Stimulated activated CD8-positive, alpha-beta memory T cell treated with anti-CD3 and anti-CD28 coated beads, Interleukin-15, amount 100 ng/mL, for 48 hours (primary cell): ENCODE measurements at places on chromosomes 11 and 22.

GRCh38 chr22:26553056-26553752, 36.7 kb downstream of the TPST2 start:
- no peak for DNase-seq

DNA sequence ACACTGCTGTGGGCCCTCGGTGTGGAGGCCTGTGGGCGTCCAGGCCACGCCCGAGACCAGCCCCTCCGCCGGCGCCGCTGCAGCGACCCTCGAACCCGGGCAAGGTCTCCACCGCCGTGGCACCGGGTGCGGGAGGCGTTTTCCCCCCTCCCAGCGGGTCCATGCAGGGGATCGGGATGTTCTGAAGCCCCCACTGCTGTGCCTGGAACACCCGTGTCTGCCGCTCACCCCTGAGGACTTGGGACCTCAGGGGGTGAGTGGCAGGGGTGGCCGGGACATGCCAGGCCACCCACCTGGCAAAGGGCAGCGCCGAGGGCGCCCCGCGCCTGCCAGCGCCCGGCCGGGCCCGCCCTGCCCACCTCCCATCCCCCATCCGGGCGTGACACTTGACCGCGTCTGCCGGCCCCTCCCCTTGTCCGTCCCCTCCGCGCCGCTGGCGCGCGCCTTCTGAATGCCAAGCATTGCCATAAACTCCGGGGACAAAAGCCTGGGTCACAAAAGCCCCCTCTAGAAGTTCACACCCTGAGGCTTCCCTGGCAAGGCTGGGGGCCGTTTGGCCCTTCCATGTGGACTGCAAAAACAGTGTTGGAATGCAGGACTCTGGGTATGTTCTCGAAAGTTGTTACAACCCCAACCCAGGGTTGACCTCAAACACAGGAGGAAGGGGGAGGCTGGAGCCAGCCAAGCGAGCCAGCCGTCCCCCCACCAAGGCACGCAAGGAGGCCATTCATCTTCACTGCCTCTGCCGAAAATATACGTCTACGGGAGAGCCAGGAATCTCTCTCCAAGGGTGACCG, 819 bp upstream of the KCNQ1OT1 start:
- no peak for DNase-seq

- no peak for DNase-seq
Measured at GRCh38 chr11:10181811-10182210, 112.2 kb downstream of the SBF2 start.

GRCh38 chr11:117083011-117083935, 15.0 kb downstream of the SIK3 start:
- DNase-seq, result no peak

GRCh38 chr11:26901162-26901561, 92.8 kb upstream of the FIBIN start:
- DNase-seq, result no peak

GRCh38 chr11:121968638-121969037, 147.4 kb downstream of the BLID start:
- no peak for DNase-seq

GRCh38 chr11:27076121-27076589, 35.5 kb downstream of the BBOX1 start:
- DNase-seq, result no peak

DNA sequence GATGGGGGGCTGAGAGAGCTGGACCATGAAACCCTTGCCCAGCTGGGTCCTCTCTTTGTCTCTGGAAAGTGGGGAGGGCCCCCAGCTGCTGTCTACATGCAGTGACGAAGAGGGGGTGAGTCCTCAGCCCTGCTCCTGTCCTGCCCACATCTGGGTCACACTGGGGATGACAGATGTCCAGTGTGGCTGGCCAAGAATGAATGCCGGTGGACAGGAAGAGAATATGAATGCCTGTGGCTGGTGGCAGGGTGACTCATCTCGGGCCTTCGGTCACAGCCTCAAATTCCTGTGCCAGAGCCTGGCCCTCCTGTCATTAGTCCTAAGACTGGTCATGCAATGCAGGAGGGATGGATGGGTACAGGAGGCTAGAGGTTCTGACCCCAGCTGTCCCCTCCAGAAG, 2.2 kb upstream of the PNPLA3 start:
- no peak for DNase-seq

GRCh38 chr11:12177739-12178338, 67.4 kb downstream of the MICAL2 start:
- DNase-seq, result no peak

- no peak for DNase-seq
Measured at GRCh38 chr11:1881442-1882264, 10.0 kb downstream of the PRR33 start.

- no peak for DNase-seq
Measured at GRCh38 chr11:109697140-109697843, 275.3 kb downstream of the C11orf87 start.

- no peak for DNase-seq
Measured at GRCh38 chr22:39617342-39617741, 46.8 kb downstream of the CACNA1I start.

DNA sequence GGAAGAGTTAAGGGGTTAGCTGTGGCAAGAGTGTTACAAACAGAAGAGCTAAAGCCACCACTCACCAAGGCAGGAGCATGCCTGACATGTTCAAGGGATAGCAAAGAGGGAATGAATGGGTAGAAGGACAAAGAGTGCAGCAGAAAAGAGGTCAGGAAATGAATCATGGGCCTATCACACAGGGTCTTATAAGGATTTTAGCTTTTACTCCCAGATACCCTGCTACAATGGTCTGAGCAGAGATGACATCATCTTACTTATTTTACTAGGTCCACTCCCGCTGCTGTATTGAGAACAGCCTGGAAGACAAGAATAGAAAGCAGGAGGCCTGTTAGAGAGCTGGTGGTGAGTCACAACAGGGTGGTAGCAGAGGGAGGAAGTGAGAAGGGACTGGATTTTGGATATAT, 9.8 kb downstream of the TRAF6 start:
- DNase-seq, result no peak

DNA sequence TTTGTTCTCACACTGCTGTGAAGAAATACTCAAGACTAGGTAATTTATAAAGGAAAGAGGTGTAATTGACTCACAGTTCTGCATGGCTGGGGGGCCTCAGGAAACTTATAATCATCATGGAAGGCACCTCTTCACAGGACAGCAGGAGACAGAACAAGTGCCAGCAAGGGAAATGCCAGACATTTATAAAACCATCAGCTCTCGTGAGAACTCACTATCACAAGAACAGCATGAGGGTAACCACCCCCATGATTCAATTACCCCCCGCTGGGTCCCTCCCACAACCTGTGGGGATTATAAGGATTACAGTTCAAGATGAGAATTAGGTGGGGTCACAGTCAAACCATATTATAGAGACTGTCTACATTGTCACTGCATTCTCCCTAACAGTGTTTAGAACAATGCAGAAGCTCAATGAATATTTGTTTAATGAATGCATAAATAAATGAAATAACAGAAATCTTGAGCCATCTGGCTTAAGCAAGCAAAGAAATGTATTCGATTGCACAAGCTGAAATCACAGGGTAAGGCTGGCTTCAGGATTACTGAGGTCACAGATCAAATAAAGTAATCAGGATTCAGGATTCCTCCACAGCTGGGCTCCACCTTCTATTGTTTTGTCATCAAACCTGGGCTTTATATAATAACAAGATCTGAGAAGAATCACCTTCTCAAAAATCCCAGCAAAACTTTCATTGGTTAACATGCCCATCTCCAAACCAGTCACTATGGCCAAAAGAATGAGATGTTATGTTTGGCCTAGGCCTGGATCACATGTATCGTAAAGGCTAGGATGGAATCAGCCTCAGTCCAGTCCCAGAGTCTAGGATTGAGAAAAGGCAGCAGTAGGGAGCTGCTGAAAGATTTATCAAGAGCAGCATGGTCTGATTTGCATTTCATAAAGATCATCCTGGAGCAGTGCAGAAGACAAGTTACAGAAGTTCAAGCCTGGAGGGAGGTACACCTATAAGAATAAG, 137.8 kb upstream of the UBASH3B start:
- DNase-seq, result no peak

GRCh38 chr22:21030032-21030431, 2.3 kb downstream of the SLC7A4 start:
- DNase-seq, result no peak

- no peak for DNase-seq
Measured at GRCh38 chr22:19405133-19405532, 26.4 kb downstream of the HIRA start.

GRCh38 chr11:35105319-35106079, 33.5 kb upstream of the CD44 start:
- DNase-seq, result no peak

GRCh38 chr11:126165757-126166156, 45.7 kb downstream of the RPUSD4 start:
- no peak for DNase-seq

GRCh38 chr11:122230385-122230755, 114.4 kb upstream of the BLID start:
- no peak for DNase-seq

DNA sequence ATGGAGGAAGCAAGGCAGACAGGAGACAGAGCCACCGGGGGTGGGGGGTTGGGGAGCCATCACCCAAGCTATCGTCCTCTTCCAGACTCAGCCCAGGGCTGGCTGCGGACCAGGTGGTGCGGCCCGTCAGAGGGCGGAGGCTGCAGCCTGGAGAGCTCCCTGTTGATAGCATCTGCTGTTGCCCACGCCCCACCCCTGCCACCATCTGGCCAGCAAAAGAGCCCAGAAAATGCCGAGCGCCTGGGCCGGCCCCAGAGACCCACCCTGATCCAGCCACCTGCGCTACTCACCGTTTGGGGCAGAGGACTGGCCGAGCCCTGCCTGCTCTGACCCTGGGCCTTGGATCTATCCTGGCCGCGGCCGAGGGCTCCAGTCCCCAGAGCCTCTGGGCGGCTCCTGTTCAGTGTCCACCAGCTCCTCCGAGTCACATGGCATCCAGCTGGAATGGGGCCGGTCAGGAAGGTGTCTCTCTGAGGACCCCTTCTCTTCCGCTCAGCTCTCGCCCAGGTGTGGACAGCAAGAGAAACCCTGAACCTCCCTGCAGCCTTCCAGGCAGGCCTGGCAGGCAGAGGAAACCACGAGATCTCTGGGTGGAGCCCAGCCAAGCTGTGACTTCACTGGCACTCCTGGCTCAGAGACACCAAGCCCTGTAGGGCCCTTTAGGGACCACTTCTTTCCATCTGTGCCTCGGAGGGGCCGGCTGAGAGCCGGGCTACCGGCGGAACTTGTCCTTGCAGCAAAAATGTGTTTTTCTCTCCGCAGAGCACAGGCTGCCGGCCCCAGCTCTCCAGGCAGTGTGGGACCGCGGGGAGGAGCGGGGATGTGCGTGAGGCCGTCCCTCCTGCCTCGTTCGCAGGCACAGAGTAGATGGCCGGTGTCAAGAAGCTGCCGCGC, at the start of gene MRGPRE:
MRGPRE (minus strand) TSS at position 567 of the 894 bp plus-strand sequence. CDS start 3,618 bp downstream, outside the sequence.
- DNase-seq, result no peak

DNA sequence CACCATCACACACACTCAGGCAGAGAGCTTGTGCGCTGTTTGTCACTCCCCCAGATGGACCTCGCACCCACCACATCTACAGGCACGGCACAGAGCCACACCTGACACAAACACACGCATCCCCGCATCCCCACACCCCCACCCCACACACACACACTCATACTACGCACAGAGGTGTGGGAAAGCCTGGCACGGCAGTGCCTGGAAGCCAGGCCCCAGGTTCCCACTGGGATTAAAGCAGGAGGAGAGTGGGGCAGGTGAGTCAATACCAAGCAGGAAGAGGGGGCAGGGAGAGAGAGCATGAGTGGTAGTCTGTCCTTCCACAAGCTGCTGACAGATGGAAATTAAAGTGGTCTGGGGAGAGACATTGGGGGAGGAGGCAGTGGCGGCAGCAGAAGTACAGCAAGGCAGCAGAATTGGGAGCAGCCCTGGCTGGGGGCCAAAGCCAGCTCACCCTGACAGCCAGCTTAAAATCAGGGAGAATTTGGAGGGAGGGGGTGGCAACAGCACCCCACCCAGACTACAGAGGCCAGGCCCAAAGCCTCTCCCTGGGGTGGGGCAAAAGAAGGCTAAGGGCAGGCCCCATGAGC, 20.7 kb downstream of the TNKS1BP1 start:
- no peak for DNase-seq

GRCh38 chr11:60810151-60810550, 25.0 kb downstream of the MS4A10 start:
- no peak for DNase-seq

GRCh38 chr11:73365352-73366264, 10.6 kb upstream of the RELT start:
- DNase-seq, result no peak

GRCh38 chr11:62546244-62546928, at the start of gene AHNAK:
Gene AHNAK, minus strand, starts transcription at chr11:62546806. Its CDS starts 10,708 bp downstream, at chr11:62536098.
- DNase-seq, result no peak

DNA sequence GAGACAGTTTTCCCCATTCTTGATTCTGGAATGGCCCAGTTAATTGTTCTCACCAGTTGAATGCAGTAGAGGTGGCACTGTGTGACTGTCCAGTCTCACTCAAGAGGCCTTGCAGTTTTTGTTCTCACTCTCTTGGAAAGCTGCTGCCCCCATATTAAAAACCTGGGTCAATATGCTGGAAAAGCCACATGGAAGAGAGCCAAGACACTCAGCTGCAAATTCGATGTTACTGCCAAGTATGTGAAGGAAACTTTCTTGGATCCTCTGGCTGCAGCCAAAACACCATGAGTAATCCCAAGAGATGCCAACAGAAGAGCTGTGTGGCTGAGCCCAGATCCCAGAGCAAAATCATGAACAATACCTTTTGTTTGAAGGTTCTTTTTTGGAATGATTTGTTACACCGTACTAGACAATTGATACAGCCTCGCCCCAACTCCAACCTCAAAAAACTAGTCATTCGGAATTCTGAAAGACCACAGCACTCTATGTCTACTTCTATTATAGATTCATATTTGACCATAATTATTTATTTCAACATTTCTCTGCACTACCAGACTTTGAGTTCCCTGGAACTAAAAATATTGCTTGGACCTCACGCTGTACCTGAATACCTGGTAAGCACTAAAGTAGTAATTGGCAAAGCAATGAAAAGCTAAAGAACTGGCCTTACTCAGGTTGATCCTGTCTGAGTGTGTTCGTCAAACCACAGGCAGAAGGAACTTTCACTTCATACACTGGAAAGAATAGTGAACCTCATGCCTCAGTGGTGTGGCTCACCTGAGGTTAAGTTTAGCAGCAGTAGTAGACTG, 378.8 kb downstream of the ETS1 start:
- no peak for DNase-seq

- DNase-seq, result no peak
Measured at GRCh38 chr11:121557348-121557747, 104.6 kb upstream of the SORL1-AS1 start.

DNA sequence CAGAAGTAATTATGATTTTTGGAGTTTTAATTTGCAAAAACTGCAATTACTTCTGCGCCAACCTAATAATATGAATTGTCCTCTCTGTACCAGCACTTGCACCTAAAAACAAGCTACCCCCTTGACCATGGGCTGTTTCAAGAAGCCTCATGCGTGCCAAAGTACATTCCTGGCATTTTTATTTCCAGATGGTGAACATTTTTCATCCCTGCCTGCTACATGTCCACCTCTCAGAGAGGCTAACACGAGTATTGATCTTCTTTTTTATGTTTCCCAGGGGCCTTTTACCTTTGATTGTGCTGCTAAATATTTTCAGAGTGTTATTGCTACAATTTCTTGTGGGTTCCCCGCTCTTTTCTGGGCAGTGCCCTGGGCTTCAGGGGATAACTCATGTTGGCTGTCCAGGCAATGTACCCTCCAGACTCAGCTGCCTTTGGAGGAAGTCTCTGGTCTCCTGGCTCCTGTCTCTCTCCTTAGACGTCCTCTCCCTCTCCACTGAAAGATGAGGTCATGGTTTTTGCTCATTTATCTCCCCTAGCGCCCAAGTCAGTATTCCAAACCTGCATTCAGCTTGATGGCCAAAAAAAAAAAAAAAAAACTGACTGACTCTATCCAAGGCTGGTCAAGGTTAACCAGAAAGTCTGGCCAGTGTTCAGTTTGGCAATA, 86.2 kb upstream of the ASPHD2 start:
- no peak for DNase-seq

GRCh38 chr22:21591695-21592094, 24.2 kb downstream of the UBE2L3 start:
- no peak for DNase-seq
